ENCODE measurements at places on chromosomes 7 and 10.

- no peak for DNase-seq
These were observed 1381.5 kb upstream of the CELF2 start for GRCh38 chr10:9636216-9636615.

DNA sequence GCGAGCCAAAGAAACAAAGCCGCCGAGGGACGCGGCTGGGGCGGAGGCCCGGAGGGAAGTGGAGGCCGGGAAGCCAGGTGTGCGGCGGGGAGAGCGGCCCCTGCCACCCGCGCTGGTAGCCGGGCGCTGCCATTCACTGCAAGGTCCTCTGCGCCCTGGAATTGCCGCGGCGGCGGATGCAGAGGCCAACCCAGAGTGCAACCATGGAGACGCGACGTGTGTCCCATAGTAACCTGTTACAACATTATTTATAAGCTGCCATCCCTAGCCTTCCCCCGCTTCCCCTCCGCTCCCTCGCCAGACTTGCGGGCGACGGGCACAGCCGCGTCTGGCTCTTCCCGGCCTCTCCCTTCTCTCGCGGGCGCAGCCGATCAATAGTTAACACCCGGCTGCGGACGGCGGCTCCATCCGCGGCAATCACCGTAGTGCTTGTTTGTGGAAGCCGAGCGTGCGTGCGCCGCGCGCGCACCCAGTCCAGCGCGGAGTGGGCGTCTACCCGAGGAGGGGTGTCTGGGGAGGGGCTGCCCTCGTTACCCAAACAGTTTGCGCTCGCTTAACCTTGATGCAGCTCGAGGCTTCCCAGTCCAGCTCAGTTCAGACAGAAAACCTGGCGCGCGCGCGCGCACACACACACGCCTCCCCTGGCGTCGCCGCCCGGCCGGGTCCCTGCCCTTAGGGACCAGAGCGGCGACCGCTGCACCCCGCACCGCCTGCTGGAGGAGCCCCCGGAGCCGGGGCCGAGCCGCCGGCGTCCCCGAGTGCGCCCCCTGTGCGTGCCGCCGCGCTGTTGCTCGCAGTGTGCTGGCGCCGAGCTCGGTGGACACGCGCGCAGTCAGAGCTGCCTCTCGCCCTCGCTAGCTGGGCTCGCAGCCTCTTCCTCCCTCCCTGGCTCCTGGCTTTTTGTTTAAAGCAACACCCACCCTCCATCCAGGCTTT, 165.4 kb upstream of the DPP6 start:
- no peak for DNase-seq

DNA sequence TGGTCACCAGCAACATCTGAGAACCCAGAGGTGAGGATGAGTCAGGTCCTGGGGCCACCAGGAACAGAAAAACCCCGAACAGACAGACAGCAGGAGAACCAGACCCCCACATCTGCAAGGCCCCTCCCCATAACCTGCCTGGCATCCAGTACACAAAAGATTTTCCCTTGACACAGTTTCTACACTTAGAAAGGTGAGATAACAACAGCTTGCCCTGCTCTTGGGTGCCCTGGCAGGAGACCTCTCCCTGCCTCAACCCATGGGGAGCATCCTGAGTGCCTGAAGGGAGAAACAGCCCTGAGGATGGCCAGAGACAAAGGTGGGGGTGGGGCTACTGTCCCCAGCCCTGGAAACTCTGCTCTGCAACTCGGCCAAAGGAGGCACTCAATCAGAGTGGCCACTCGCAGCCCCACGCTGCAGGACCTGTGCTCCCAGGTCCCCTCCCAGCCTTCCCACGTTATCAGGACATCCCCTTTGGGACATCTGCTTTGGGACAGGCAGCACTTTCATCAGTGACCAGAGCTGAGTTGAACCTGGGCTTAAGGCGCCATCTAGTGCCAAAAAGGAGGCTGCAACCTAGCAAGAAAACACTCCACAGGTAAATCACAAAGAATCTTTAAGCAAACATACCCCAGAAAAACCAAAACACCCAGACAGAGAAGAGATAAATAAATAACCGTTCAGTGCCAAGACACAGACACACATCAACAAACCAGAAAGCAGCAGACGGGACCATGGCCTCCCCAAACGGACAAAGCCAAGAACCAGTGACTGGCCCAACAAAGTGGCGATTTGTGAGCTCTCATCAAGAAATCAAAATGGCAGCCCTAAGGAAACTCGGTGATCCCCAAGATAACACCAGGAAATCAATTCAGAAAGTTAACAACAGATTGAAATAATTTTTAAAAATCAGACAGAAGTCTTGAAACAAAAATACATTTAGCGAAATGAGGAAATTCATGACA, 233.7 kb downstream of the PTPRN2 start:
- DNase-seq, result no peak

DNA sequence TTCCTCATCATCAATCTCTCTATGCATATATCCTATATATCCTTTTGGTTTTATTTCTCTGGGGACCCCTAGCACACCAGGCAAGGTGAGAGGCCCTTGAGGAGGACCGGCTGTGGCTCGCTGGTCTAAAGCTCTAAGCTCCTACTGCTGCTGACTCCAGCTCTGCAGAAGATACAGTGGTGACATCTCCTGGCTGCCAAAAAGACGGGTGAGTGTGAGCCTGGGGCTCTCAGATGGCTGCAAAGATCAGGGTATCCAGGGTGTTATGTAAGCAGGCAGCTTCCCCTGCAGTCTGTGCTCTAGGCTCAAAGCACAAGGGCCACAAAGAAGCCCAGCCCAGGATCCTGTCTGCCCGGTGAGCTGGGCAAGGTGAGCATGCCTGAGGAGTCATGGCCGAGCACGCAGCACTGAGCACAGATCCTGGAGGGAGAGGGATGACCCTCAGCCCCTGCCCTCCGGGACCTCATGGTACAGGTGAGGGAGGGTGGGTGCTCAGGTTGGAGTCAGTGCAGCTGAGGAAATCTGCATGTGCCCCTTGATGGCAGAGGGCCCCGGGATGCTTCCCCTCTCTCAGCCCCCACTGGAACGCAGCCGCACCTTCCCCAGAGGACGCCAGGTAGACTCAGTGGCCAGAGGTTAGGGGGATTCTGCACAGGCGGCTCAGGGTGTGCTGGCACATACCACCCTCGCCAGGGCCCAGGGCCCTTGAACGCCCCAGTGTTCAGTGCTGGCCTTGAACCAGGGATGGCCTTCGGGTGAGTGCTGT, 95.4 kb upstream of the INSIG1 start:
- no peak for DNase-seq

- DNase-seq, result no peak
These were observed 68.9 kb upstream of the NMT2 start for GRCh38 chr10:15237351-15237750.

GRCh38 chr10:108375691-108376090, 1211.2 kb upstream of the SORCS1 start:
- no peak for DNase-seq

GRCh38 chr7:40371806-40372440, 237.1 kb downstream of the SUGCT start:
- no peak for DNase-seq

- DNase-seq, result no peak
These were observed 2.1 kb downstream of the FAM24B start for GRCh38 chr10:122877264-122877663.

- DNase-seq, result no peak
These were observed 20.3 kb upstream of the SAMD8 start for GRCh38 chr10:75091146-75091545.

- no peak for DNase-seq
These were observed 416.6 kb downstream of the RPS24 start for GRCh38 chr10:78450239-78450638.

DNA sequence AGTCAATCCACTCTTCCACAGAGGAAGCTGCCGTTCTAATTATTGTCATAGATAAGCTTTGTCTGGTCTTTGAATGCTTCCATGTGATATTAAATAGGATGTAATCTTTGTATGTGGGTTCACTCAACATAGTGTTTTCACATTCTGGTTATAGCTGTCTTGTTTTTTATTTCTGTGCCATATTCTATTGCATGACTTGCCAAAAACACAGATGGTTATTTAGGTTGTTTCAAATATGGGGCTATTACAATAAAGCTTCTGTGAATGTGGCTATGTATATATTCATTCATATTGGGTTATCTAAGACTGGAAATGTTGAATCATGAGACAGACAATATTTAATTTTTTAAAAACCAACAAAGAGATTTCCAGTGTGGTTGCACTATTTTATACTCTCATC, 1109.3 kb upstream of the LRRTM3 start:
- no peak for DNase-seq

- DNase-seq, result no peak
These were observed 89.7 kb upstream of the ZPBP start for GRCh38 chr7:50182759-50183158.

DNA sequence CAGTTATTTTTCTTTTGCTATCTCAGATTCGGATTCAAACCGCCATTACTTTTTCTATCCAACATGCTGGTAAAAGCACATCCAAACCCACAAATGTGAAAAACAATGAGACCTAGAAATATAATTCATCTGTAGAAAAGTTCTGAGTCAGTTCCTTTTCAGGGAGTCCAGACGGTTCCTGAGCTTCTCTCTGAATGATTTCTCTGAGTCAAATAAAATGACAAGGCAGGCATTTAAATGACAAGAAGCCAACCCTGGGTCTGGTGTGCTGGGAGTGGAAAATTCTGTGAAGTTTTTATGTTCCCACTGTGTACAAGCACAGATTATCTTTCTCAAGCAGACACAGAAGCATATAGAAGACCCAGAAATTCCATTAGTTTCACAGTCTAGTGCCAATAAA, 96.3 kb upstream of the ANKRD1 start:
- no peak for DNase-seq

DNA sequence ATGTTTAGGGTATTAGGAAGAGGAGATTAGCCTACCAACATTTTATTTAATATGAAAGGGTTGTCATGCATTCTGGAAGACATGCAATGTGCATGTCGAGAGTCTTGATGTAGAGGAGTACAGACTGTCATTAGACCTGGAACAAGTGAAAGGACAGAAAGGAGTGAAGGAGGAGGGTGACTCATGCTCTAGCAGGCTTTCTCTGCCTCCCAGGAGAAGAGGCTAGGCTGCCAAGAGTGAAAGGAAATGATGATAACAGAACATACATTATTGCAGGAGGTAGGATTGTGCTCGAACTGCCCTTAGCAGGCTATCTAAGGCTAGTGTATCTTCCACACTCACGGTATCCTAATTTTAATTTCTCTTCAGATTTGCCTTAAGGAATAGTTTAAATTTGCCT, 228.8 kb downstream of the EXOC4 start:
- no peak for DNase-seq

DNA sequence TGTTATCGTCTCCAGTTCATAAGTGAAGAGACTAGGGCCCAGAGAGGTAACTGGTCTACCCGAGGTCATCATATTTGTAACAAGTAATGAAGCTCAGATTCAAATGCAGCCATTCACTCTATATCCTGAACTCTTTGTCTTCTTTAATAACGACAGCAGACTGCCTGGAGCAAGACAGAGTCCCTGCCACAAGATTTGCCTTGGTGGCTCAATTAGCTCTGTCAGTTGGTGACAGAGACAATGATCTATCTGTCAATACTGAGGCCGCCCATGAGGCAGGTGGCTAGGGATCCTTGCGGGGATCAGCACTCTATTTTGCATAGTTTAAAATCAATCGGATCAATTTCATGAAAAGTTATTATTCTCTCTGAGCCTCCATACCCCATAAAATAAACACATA, 43.9 kb downstream of the SH3PXD2A start:
- no peak for DNase-seq

DNA sequence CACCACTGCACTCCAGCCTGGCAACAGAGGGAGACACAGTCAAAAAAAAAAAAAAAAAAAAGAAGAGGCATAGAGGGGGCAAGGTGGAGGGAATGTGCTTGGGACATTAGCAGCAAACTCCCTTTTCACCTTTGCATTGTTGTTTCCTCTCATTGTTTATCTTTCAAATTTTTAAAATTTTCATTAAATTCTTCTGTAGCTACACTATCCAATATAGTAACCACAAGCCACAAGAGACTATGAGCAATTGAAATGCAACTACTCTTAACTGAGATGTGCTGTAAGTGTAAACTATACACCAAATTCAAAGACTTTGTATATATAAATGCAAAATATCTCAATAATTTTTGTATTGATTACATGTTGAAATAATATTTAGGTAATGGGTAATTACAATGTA, 43.4 kb downstream of the EBLN1 start:
- no peak for DNase-seq

DNA sequence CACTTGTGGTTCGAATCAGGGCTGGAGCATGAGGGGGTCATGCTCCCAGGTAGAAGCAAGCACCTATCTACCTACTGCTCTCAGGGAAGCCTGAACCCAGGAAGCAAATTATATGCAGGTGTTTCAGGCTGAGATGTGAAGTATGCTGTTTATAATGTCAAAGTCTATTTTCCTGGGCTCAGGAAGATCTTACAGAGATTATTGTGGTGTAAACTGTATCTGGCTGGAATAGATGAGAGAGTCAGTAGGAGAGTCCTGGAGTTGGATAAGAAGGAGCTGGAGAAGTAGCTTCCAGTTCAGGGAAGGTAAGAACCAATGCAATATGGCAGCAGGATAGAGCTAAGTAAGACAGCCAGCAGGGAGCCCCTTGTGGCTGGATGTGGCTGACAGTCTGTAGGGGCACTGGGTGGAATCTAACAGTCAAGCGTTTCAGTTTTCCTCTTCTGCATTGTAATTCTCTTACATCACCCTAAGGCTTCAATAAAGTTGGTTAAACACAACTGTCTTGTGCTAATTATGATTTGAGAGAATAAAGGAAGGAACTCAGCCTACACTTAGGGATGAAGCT, 105.9 kb upstream of the EEPD1 start:
- no peak for DNase-seq

DNA sequence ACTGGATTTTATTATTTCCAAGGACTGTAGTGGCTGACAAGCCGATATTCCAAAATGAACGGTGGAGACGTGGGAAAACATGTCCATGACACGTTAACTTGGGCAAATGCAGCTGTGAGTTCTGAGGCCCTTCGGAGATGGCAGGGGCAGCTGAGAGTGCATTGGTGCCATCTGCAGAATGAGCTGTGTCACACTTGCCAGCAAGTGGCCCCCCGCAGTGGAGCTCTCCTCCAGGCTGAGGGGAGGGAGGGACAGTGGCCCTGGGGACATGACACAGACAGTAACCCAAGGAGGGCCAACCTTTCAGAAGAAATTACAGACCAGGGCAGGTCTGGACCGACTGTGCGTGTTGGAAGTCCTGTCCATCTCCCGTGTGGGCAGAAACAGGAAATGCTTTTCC, 139.4 kb downstream of the SVIL start:
- DNase-seq, result no peak

- DNase-seq, result no peak
These were observed 4.7 kb downstream of the ZNF239 start for GRCh38 chr10:43569681-43570080.

DNA sequence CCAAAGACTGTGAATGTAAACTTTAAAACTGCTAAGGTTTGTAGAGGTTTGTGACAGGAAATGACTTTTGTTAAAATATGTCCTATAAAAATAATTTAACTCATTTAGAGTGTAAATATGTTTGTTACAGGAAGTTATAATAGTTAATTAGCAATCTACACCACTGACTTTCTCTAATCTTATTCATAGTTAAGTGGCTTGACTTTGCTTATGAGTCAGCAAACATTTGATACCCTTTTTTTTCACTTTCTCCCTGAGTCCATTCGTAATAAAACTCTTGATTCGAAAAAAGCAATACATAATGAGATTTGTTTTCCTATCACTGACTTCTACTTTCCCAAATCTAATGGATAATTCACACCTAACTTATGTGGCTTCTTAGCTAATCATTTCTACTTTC, 317.7 kb upstream of the SEMA3C start:
- DNase-seq, result no peak

GRCh38 chr10:25398680-25399079, 223.9 kb downstream of the GPR158 start:
- no peak for DNase-seq

GRCh38 chr10:117830787-117831212, 215.9 kb downstream of the RAB11FIP2 start:
- DNase-seq, result no peak

Data from activated T-helper 1 cell treated with Interleukin-2 at 50 U/mL for 16 hours (primary cell).